Left colon (tissue), 2 donors: ENCODE measurements at places on chromosomes 16 and 17.

DNA sequence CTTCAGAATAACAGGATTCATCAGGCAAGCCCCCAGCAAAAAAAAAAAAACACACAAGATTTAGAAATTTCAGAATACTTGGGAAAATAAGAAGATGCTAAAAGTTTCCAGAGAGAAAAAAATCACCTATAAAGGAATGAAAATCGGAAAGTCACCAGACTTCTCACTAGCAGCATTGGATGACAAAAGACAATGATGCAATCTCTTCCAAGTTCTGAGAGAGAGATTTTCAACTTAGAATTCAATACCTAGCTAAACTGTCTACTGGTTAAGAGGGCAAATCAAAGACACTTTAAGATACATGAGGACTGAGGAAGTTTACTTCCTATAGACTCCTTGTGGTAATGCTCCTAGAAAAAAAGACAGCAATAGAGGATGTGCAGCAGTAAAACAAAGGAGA is 23.9 kb upstream of the TNS4 start:
- no peak for DNase-seq

DNA sequence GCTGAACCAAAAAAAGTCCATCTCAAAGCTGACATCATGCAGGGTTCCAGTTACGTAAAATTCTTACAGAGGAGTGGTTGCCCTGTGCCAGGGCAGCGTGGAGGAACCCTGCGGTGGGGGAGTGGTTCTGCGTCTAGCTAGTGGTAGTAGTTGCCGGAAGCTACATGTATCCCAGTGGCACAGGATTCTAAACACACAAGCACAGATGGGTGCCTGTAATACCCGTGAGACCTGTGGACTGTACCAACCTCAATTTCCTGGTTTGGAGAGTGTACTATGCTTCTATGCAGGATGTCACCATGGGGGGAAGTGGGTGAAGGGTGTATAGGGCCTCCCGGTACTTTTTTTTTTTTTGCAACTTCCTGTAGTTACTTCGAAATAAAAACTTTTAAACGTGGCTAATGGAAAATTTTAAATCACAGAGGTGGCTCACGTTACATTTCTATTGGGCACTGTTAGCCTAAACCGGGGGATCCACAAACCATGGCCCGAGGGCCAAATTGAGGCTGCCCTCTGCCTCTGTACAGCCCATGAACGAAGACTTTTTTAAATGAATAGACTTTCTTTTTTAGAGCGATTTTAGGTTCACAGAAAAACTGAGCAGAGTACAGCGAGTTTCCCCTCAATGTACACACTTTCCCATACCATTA is 38.5 kb downstream of the TBC1D16 start:
- DNase-seq, result no peak

GRCh38 chr17:66025551-66025950 is 166.4 kb downstream of the CEP112 start:
- DNase-seq, result no peak

DNA sequence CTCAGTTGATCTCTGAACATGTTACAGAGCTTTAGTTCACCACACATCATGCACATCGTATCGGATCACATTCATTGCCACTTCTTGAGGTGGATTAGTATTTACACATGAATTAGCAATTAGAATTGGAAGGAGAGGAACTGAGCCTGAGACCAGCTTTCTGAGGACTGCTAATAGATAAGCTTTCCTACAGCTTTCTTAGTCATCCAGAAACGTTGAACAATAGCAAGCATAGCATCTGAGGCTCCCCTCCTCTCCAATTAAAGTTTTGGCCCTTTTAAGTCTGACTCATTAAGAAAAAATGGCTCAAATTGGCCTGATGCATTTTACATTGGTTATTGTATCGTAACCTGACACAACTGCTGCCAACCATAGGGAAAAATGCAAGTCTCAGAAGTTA is 1130.4 kb downstream of the CDH8 start:
- no peak for DNase-seq

DNA sequence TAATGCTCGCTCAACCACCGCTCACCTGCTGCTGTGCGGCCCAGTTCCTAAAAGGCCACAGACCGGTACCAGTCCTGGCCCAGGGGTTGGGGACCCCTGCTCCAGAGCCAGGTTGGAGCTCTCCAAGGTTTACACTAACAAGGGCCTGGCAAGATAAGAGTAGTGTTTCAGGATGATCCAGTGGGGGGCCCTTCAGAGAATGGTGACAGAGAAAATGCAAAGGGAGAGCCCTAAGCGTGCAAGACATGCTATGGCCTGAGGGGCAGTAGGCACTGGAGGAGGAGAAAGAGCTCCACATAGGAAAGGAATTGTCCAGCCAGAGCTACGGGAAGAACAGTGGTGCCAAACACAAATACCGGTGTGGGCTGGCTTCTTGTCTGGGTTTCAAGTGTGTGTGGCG is 233.4 kb downstream of the STX8 start:
- no peak for DNase-seq

- peak; percentile 81 for DNase-seq
Observed at GRCh38 chr17:75876938-75877751, 1.2 kb downstream of the TRIM47 start.
